Ascending aorta (tissue), 2 donors: ENCODE measurements at places on chromosomes 4 and X. TPM values are rescaled to one million over a fixed set of nuclear protein-coding genes. Genes with fewer than 3 reads are reported as not detected.
A peak's percentile ranks its signal among the peaks of the same experiment; 100 is the strongest.

- no peak overlapping the region for H3K4me3 ChIP-seq
- peak overlapping the region; percentile 35 for H3K27ac ChIP-seq
- no peaks in the 10 kb centered on the region for H3K4me1 ChIP-seq
Observed at GRCh38 chr4:183261953-183262775, 57.9 kb downstream of the CLDN22 start.

DNA sequence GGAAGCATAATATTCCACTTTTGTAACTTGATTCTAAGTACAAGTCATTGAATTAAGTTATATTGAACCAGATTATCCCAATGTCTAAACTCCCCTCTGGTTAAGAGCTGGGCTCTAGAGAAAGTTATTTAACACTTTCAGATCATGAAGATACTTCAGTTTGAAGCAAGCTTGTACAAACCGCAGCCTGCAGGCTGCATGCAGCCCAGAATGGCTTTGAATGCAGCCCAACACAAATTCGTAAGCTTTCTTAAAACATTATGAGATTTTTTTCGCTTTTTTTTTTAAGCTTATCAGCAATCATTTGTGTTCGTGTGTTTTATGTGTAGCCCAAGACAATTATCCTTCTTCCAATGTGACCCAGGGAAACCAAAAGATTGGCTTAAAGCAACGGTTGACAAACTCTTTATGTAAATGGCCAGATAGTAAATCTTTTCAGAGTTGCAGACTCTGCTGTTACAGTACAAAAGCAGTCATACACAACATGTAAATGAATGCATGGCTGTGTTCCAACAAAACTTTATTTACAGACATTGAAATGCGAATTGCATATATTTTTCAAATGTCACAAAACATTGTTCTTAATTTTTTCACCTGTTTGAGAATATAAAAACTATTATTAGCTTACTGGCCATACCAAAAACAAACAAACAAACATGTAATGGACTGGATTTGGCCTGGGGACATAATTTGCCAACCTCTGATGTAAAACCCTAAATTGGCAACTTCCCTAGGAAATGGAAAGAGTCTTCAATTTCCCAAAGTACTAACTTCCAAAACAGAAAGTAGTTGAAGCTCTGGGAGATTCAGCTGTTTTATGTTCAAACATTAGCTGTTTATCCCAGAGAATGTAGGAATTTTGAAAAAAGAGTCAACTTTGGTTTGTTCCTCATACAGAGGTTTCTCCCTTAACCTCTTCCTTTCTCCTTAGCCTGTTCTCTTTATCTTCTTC, 201.1 kb upstream of the MBNL3 start:
- H3K36me3 ChIP-seq = no peaks in the 10 kb centered on the region
- H3K27me3 ChIP-seq = no peaks in the 10 kb centered on the region
- H3K27ac ChIP-seq = no peak overlapping the region

GRCh38 chr4:77619408-77619807, 13.8 kb downstream of the CXCL13 start:
- no peaks in the 10 kb centered on the region for H3K27me3 ChIP-seq
- no peak overlapping the region for H3K4me3 ChIP-seq
- H3K36me3 ChIP-seq = no peaks in the 10 kb centered on the region
- H3K4me1 ChIP-seq = peaks cover 3% of the 10 kb centered on the region

DNA sequence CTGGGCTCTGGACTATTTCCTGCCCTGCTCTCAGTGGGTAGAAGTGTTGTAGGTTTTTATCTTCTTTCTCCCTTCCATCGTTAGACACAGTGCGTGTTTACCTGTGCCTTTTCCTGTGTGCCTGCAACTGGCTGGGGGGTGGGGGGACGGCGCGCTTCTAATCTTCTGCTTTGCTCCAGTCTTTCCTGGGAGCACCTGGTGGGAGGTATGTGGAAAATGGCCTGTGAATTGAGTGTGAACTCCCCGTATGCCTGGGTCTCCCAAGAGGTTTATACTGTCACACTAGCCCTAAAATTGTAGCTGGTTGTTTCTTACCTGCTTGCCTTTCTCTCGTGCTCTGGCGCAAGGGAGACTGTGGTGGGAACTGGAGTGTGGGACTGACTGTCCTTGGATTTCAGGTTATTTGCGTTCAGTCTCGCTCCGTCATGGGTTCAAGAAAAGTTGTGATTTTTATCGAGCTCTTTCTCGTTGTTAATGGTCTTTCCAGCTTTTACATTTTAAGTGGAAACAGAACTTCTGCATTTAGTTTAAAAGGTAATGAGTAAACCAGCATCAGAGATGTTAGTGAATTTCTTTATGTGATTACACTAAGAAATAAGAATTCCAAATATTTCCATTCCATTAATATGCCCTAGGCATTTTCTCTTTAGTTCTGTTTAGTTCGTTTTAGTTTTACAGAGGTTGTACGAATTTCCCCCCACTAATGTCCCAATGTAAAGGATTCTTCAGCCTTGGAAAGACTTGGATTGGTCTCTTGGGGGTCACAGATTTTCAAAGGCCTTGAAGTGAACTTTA, 15.3 kb downstream of the MRPL1 start:
- no peak for DNase-seq
- no peak overlapping the region for H3K4me3 ChIP-seq
- peaks cover 5% of the 10 kb centered on the region for H3K36me3 ChIP-seq
- no peaks in the 10 kb centered on the region for H3K27me3 ChIP-seq

DNA sequence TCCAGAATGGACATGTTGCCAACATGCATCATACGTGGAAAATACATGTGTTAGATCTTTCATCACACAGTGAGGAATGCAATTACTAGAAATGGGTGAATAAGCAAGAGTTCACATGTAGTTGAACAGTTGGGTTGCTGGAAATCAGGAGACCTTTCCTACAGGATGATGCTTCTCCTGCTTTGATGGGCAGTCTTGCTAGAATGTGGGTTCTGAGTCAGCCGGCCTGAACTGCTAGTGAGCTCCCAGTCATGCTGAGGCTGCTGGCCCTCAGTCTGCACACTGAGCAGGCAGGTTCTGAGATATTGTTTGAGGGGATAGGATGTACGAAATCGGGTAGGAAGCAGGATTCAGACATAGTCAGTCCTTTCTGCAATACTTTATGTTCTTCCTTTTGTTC, 20.2 kb downstream of the MSL3 start:
- no peaks in the 10 kb centered on the region for H3K36me3 ChIP-seq
- H3K4me3 ChIP-seq = no peak overlapping the region
- no peak overlapping the region for H3K27ac ChIP-seq
- no peaks in the 10 kb centered on the region for H3K27me3 ChIP-seq
- DNase-seq = no peak

DNA sequence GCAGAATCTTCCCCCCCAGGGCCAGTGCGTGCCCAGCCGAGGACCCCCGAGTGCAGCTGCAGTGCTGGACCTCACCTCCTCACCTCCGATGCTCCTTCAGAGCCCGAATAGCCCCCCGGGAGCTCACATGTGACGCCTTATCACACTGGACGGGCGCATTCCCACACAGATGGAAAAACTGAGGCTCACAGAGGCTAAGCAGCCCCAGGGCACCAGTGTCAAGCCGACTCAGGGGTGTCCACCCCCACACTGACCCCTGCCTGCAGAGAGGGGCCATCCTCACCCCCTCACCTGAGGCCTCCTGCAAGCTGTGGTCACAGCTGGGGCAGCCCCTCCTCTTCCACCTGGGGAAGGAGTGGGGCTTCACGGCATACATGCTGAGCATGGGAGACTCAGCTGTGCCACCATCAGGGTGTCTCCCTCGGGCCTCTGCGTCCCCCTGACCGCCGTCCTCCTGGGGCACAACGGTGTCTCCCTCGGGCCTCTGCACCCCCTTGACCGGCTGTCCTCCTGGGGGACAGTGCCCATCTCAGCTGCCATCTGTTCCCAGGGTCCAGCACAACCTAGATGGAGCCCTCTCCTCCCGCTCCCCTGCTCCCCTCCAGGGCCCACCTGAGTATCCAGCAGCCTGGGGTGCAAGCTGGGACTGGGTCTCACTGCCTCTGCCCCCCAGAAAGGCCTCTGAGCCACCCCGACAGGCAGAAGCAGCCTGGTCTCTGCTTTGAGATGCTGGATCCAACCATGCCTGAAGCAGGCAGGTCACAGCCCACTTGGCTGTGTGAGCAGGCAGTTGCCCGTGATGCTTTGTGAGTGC, 85.3 kb upstream of the NKX1-1 start:
- no peak for DNase-seq
- no peaks in the 10 kb centered on the region for H3K4me1 ChIP-seq
- H3K27ac ChIP-seq = no peak overlapping the region

STK32B gene
- 2.3 TPM for total RNA-seq

OTC gene
- total RNA-seq = 0.32 TPM

CRMP1 gene
- total RNA-seq = 1.9 TPM

DNA sequence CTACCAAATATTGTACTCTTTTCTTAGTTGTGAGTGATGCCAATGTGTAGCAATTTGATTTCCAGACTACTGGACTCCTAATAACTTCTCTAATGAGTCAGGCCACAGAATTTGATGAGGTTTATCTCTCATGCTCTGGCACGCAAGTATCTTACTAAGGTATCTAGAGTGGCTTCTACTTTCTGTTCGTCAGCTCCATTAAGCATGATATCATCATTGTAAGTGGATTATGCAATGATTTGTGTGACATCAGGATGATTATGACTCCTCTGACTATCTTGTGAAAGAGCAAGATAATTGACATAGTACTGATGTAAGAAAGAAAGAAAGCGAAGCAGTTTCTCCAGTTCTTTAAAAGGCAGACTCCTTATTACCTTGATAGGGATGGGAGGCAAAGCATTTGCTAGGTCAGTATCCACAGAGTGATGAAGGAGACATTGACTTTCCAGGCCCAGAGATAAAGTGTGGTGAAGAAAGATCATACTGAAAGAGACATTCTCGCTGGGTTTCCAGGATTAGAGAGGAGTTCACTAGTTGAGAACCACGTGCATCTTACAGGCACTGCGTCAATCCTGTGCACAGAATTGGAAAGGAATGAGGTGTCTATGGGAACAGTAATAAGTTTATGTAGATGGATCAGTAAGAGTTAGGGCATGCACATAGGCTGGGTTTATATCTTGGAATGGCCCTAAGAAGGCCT, 161.9 kb upstream of the STK26 start:
- H3K27me3 ChIP-seq = no peaks in the 10 kb centered on the region
- H3K4me1 ChIP-seq = no peaks in the 10 kb centered on the region
- H3K27ac ChIP-seq = no peak overlapping the region
- H3K4me3 ChIP-seq = no peak overlapping the region

- DNase-seq = no peak
- no peak overlapping the region for H3K4me3 ChIP-seq
- H3K4me1 ChIP-seq = no peaks in the 10 kb centered on the region
- H3K36me3 ChIP-seq = no peaks in the 10 kb centered on the region
- H3K27ac ChIP-seq = no peak overlapping the region
Observed at GRCh38 chrX:49193542-49193964, 6.4 kb downstream of the SYP start.

GRCh38 chrX:16836371-16836770, 33.8 kb downstream of the RBBP7 start:
- no peak overlapping the region for H3K27ac ChIP-seq
- no peaks in the 10 kb centered on the region for H3K4me1 ChIP-seq
- H3K4me3 ChIP-seq = no peak overlapping the region
- no peaks in the 10 kb centered on the region for H3K27me3 ChIP-seq
- no peak for DNase-seq

DNA sequence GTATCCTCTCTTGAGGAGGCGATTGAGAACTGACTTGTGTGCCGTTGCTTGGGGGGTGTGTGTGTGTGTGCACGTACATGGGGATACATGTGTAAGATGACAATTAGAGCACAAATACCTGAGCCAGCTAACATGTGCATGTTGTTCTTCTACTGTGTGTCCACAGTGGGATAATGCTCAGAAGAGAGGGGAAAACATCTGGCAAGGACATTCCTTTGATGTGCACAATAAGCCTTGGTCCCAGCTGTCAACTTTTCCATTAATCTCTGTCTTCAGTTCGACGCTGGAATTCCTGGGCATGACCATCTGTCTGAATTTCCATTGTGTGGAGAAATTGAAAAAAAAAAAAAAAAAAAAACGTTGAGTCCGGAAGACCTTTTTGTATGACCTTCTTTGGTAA, 592.0 kb upstream of the GALNTL6 start:
- H3K4me3 ChIP-seq = no peak overlapping the region
- no peaks in the 10 kb centered on the region for H3K36me3 ChIP-seq
- H3K27me3 ChIP-seq = no peaks in the 10 kb centered on the region
- no peaks in the 10 kb centered on the region for H3K4me1 ChIP-seq

DNA sequence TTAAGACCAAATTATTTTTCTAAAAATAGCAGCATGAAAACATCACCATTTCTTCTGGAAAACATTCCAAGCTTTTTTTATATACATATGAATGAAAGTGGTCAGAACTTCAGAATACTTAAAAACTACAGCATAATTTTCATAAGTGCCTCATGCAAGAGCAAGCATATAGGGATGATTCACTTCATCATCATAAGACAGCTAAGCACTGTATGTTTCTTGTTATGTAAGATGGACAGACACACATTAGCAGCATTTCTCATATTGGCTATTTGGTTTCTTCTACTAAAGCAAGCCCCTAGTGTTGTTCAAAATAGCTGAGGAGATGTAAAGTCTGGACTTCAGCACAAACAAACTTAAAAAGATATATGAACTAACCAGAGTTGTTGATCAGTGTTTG, 213.1 kb upstream of the NOCT start:
- H3K27me3 ChIP-seq = no peaks in the 10 kb centered on the region
- no peak overlapping the region for H3K27ac ChIP-seq
- H3K4me1 ChIP-seq = no peaks in the 10 kb centered on the region
- H3K4me3 ChIP-seq = no peak overlapping the region
- H3K36me3 ChIP-seq = no peaks in the 10 kb centered on the region

DNA sequence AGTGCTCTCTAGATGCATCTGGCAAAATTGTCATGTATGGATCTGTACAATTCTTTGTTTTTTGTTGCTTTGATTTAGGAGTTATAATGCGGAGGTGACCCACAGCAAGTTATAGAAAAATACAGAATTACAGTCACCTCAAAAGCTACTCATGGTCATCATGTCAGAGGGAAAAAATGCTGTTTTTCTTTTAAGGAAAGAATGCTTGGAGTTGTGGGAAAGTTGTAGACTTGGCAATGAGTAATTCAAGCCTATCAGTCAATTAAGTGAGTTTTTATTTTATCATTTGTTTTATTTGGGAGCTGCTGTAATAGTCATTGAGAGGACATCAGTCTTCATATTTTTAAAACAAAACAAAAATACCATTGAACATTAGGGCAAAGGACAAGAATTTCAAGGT, 16.4 kb downstream of the FHL1 start:
- no peak overlapping the region for H3K4me3 ChIP-seq
- no peaks in the 10 kb centered on the region for H3K36me3 ChIP-seq
- no peak for DNase-seq
- peak overlapping the region; percentile 80 for H3K27ac ChIP-seq
- H3K27me3 ChIP-seq = no peaks in the 10 kb centered on the region
- peaks cover 14% of the 10 kb centered on the region for H3K4me1 ChIP-seq

ACSL1 gene
- 31.8 TPM for total RNA-seq

GRCh38 chr4:129900430-129900953, 804.5 kb downstream of the C4orf33 start:
- H3K27ac ChIP-seq = no peak overlapping the region
- DNase-seq = no peak
- no peak overlapping the region for H3K4me3 ChIP-seq
- no peaks in the 10 kb centered on the region for H3K4me1 ChIP-seq
- H3K36me3 ChIP-seq = no peaks in the 10 kb centered on the region

- peaks cover 54% of the 10 kb centered on the region for H3K4me1 ChIP-seq
- H3K4me3 ChIP-seq = no peak overlapping the region
- H3K36me3 ChIP-seq = no peaks in the 10 kb centered on the region
- H3K27ac ChIP-seq = peak overlapping the region; percentile 76
Observed at GRCh38 chr4:118962540-118962939, 73.9 kb downstream of the SYNPO2 start.
